ENCODE measurements at places on chromosomes 5 and 9.

DNA sequence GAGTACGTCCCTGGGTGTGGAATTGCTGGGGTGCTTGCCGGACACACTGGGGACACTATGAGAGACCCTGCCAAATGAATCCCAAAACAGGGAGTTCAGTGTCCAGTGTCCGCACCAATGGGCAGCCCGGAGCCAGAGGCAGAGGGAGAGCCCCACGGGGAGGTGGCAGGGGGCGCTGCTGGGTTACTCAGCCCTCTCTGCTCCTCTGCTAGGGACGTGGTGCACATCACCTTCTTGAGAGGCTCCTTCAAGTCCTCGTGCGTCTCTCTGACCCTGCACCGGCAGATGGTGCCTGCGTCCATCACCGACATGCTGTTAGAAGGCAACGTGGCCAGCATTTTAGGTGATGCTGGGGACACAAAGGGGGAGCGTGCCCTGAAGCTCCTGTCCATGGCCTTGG, 20.8 kb downstream of the STKLD1 start:
- DNase-seq: no peak

DNA sequence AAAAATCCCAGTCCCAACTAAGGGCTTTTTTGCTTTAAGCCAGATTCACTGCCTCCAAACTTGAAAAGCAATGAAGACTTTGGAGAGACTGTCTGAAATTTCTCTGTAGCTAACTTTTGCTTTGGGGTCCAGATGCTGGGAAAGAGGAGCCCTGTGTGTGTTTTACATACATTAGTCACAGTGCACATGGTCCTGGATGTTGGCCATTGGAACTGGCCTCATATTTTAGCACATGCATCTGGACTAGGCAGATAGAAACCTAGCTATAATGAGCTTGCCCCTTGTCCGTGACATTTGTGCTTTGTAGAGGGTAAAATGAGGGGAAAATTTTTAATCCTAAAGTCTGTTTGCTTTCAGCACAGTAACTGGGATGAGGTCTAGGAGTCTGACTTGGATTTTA, 421.7 kb downstream of the CDK5RAP2 start:
- no peak for DNase-seq

DNA sequence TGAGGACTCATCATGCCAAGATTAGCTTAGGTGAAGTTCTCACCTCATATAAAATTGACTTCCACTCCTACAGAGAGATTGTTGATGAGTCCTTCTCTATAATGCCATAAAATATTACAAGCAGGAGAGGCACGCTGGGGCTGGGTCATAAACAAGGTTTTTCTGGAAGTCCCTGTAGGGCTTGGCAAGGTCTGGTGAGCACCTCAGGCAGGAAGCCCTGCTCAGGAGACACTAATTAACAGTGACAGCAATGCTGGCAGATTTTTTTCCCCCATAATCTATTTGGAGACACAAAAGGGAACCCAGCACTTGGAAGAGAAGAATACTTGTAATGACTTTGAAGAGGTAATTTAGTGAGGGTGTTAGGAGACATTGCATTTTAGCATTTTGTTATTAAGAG, 118.7 kb downstream of the DIRAS2 start:
- DNase-seq: no peak

- DNase-seq: peak; percentile 3
Measured at GRCh38 chr9:8429157-8429556, 629.6 kb upstream of the DMAC1 start.

All from CD4-positive, alpha-beta T cell treated with Interferon alpha-2 for 1 hour (primary cell).